ENCODE measurements at places on chromosomes 5 and 9.

GRCh38 chr9:99978221-99978620 is 71.8 kb downstream of the STX17 start:
- DNase-seq = no peak

DNA sequence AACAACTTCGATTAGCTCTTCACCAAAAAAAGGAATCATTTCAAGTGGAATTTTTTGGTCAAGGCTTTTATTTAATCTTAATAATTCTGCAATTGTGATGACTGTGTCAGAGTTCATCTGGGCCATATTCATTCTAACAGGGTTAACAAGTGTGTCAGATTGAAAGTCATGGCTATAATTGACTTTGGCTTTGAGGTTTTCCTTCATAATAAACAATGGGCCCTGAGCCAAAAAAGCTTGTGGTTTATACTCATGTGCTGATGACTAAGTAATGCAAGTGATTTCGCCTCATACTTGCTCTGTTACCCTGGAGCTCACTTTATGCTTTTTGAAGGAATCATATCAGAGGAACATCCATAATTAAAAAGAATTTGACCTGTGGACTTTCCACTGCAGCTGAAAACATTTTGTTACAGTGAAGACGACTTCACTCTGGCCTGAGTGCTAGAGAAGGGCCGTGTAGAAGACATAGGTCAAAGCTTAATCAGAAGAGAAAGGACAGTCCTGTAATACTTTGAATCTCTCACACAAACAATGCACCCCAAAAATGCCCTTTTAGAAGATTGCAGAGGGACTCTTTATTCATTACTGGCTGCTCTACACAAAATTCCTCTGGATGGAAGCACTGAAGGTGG is 101.7 kb downstream of the GDNF start:
- no peak for DNase-seq

DNA sequence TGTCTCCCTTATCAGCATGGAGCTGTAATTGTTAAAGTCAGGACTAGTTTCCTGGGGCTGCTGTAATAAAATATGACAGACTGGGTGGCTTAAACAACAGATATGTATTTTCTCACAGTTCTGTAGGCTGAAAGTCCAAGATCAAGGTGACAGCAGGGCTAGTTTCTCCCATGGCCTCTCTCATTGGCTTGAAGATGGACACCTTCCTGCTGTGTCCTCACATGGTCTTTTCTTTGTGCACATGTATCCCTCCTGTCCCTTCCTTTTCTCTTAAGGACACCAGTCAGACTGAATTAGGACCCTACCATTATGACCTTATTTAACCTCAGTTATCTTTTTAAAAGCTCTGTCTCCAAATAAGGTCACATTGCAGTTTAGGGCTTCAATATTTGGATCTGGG is 700.5 kb upstream of the MEF2C start:
- DNase-seq = no peak

- no peak for DNase-seq
Observed at GRCh38 chr9:121718084-121718483, 66.7 kb downstream of the DAB2IP start.

GRCh38 chr9:92432972-92433548 is 8.8 kb upstream of the OMD start:
- no peak for DNase-seq

DNA sequence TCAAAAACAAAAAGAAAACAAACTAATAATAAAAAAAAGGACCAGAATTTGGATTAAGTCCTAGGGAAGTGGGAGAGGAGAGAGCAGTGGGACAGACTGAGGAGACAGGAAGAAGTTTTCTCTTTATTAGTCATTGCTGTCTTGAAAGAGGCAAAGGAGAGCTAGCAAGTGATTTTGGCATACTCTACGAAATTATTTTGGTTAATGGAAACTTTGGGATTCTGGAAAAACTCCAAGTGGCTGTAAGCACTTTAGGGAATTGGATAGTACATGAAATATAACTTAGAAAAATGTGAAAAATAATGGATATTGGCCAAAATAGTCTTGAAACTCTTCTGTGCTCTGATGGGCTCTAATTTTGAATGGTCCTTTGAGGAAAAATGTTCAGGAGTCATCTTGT is 1641.8 kb upstream of the WWC1 start:
- DNase-seq = no peak

- no peak for DNase-seq
Observed at GRCh38 chr5:37835380-37835973, 4.4 kb downstream of the GDNF start.

- DNase-seq = no peak
Observed at GRCh38 chr5:177301503-177302165, 1.9 kb downstream of the RAB24 start.

DNA sequence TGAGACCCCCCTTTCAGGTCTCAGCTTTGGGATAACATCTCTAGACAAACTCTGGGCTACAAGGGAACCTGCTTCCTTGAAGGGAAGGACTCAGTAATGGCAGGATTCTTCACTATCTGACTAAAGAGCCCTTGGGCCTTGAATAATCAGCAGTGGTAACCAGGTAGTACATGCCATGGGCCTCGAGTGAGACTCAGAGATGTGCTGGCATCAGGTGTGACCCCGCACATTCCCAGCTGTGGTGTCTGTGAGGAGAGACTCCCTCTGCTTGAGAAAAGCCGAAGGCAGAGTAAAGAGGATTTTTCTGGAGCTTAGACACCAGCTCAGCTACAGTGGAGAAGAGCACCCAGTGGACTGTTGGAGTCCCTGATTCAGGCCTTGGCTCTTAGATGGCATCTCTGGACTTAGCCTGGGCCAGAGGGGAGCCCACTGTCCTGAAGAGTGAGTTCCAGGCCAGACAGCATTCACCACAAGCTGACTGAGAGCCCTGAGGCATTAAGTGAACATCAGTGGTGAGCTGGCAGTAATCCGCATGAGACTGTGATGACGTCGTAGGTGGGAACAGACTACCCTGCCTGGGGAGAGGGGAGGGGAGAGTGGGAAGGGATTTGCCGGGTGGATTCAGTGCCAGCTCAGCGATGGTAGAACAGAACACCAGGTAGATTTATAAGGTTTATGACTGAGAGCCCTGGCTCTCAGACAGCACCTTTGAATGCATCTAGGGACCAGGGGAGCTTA is 5.3 kb upstream of the ZNF782 start:
- no peak for DNase-seq

DNA sequence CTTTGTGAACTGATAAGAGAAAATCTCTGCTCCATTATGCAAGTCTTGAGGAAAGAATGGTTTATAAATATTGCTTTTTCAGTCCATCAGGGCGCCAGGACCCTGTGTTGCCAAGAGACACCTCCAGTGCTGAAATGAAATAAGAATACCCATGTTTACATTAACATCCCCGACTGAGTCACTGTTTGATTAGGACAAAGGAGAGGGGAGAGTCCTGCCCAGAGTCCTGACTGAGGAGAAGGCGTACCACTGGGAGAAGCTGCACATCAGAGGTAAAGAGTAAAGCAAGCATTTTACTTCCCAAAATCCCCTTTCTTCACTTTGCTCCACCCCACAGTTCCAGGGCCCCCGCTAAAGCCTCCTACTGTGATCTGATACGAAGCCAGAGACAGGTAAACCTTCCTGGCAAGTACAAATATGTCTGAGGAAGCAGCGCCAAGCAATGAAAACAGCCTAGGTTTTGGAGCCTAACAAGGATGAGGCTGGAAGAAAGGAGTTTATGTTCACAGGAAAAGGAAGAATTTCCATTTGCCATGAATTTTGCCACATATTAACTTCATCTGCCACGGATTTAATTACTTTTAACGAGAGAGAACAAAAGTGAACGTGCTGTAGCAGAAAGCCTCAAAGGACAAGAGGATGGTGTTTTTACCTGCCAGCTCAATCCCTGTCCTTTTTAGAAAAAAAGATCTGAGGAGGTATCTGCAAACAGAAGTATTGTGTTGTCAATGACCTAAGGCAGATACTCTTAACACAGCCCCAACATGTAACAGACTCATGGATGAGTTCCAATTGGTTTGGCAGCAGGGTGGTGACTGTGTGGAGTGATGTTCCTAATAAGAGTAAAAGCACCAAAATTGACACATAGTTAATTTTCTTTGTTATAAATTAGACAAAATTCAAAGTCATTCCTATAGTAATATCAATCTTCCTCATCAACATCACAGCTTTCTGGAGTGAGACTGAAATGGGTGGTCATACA is 209.4 kb upstream of the TLE4 start:
- no peak for DNase-seq

DNA sequence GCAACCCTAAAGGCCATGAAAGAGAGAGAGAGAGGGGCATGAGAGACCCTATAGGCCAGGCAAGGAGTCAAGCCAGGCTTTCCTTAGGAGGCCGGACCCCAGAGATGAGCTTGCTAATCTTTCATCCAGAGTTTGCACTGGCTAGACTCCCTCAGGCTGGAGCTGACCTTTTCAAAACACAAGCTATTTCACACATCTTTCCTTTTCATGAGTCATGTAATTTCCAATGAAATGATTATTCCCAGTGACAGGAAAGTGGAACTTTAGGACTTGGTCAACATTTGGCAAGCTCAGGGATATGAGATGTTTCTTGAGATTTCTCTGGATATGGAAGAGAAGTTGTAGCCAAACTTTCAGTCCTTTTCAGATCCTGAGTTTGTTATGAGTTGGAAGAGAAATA is 117.7 kb downstream of the TARS1 start:
- DNase-seq = no peak

DNA sequence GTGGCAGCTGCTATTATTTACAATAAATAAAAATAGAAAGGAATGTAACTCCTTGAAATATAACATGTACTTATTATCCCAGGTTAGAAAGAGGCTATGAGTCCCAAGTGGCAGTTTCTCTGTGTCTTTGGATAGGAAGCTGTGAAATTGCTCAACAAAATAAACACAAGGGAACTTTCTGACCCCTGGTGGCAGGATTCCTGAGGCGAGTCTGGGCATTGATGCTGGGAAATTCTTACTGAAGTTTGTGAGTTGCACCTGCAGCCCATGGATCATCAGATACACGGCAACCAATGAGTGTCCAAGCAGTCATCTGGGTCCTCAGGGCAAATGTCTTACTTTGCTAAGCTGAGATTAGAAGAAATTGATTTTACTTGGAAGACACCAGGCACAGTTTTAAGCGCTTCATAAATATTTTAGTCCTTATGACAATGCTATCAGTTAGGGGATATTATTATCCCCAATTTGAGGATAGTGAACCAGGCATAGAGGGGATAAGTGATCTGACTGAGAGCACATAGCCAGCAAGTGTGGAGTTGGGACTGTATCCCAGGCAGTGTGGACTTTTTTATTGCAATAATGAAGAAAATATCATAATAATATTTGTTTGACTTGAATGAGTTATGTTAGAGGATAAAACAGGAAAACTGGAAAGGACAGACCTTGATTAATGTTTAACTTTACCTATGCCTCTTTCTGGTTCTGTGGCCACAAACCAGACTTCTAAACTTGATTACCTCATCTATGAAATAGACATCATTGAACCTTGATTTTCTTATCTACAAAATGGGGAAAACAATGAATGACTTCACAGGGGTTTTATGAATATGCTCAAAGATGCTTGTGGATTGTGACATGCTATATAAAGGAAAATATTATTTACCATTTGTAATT is 265.5 kb upstream of the ADAMTSL1 start:
- no peak for DNase-seq

- no peak for DNase-seq
Observed at GRCh38 chr9:122904466-122904822, 715 bp downstream of the RC3H2 start.

DNA sequence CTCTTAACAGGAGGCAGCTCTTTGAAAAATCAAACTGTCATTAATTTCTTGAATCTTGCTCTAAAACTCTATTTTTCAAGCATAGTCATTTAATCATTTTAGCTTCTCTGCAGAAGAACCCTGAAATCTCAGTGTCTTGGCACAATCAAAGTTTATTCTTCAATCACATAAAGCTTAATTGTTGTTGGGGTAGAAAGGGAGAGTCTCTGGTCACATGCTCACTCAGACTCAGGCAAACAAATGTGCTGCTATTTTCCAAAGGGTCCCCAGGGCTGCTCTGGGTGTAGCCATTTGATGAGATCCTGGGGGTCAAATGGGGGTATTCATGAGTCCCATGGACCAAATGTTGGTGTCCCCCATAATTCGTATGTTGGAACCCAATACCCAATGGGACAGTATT is 114.8 kb downstream of the MSX2 start:
- no peak for DNase-seq

- no peak for DNase-seq
Observed at GRCh38 chr5:76351577-76351976, 51.5 kb upstream of the IQGAP2 start.

- DNase-seq = no peak
Observed at GRCh38 chr5:172129256-172129910, 58.6 kb downstream of the STK10 start.

DNA sequence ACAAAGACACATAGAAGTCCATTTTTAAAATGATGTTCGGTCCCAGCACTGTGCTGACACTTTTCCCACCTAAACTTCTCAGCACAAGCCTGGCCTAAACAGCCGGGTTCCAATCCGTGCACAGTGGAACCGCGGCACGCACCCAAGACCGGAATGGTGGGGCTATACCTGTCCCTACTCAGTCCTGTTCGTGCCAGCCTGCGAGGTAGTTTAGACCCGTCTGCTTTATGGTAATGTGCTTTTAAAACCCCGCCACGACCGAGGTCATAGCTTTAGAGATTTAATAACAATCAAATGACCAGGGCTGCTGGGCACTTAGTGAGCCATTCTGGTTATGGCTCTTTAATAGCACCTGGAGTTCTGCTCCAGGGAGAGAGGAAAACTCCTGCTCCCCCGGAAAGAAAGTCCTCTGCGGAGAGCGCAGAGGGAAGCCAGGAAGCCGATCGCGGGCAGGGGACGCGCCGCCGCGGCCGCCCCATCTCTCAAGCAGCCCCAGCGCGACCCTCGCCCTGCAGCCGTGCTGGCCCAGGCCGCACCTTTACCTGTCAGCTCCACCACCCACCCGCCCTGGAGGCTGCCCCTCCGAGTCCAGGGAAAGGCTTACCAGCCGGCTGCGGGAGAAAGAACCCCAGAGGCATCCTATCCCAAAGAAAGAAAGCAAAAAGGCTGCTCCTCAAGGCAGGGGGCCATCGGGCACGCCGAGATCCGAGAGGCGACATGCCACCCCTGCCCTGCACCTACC is 511 bp downstream of the ARL15 start:
- DNase-seq = peak; percentile 10

DNA sequence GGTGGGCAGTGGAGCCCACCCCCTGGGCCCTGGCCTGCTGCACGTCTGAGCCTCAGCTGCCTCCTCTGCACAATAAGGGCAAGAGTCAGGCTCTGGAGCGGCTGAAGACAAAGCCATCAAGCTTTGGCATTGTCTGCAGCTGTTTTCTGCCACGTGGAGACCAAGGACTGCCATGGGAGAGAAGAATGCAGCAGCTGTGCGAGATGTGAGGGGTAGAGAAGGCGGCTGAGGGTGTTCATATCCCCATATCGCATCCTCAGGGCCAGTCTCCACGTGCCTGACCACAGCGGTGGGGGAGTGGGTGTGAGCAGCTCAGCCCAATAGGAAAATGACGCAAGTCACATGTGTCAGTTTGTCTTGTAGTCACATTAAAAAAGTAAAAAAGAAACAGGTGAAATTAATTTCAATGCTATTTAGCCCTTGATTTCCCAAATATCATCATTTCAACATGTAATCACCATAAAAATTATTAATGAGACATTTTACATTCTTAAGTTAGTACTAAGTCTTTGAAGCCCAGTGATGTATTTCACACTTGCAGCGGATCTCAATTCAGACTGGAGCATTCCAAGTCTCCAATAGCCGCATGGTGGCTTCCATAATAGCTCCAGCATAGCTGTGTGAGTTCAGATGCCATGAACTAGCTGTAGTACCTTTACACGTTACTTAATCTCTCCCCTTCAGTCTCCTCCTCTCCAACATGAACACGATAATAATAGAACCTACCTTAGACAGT is 6.6 kb downstream of the C1QTNF2 start:
- DNase-seq = no peak

- no peak for DNase-seq
Observed at GRCh38 chr9:129595311-129595741, 25.6 kb downstream of the C9orf50 start.

GRCh38 chr5:159811712-159812111 is 104.6 kb upstream of the ADRA1B start:
- no peak for DNase-seq

Measured in stimulated activated CD8-positive, alpha-beta memory T cell treated with anti-CD3 and anti-CD28 coated beads, Interleukin-4, amount 100 ng/mL, for 24 hours (primary cell).